Activated CD4-positive, alpha-beta T cell treated with anti-CD3 and anti-CD28 coated beads, Interleukin-2, amount 50 U/mL, for 1 hour (primary cell): ENCODE measurements at places on chromosomes 13 and 19.

DNA sequence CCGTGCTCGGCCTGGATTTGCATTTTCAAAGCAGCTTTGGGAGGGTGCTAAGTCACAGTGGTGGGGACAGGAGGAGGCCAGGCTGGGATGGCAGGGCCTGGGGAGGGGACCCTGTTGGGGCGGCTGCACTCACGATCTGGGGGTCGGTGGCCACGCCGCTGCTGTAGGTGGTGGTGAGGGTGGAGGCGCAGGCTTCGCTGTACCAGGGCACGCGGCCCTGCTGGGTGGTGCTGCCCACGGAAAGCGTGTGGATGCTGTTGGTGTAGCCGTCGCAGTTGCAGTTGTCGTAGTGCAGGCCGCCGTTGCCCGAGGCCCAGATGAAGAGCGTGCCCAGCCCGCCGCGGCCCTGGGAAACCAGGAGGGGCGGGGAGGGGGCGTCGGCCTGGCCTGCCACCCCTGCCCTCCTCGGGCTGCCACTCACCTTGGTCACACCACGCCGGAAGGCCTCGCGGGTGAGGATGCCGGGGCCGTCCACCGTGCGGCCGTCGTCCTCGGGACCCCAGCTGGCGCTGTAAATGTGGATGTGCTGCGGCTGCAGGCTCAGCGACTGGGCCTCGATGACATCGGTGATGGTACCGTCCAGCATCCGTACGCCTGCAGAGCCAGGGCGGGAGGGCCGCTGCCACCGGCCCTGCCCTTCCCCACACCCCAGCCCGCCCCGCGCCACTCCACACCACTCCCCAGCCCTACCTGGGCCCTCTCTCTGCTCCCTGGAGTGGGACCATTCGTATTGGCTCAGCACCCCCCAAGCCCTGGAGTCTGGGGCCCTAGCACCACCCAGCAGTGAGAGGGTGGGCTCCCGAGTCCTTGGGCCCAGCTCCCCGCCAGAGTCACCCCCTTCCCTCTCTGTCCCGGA is 3.2 kb downstream of the PCSK4 start:
- no peak for DNase-seq

DNA sequence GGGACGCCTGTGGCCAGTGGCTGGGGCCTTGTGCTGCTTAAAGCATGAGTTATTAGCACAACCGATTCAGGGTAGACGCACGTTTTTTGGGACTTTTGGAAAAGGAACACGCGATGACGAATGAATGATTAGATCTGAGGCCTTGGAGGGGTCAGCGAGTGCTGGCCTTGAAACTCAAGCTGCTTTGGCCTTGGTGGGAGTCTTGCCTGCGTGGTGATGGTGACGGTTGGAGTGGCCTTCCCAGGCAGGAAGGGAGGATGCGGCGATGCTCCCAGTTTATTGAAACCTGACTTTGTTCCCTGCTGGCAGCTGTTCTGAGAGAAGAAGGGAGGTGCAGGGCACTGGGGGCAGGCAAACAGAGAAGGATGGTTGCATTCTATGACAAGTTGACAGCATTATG is 63.1 kb upstream of the RNF113B start:
- DNase-seq, result no peak

DNA sequence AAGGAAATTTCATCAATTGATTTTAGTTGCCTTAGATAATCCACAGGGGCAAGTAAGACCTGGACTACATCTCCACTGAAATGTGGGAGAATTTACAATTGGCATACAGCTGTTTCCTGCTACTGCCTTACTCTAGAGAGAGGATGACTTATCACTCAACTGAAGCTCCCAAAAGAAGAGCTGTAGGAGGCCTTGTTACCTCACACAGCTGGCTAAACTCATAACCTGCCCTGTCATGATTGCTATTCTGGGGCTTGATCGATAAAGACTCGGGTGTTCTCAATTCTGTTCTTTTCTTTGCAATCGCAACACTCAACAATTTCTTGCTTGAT is 1396.4 kb downstream of the EFNB2 start:
- DNase-seq, result no peak

GRCh38 chr13:99030326-99030725 is 52.5 kb upstream of the DOCK9 start:
- DNase-seq, result no peak

DNA sequence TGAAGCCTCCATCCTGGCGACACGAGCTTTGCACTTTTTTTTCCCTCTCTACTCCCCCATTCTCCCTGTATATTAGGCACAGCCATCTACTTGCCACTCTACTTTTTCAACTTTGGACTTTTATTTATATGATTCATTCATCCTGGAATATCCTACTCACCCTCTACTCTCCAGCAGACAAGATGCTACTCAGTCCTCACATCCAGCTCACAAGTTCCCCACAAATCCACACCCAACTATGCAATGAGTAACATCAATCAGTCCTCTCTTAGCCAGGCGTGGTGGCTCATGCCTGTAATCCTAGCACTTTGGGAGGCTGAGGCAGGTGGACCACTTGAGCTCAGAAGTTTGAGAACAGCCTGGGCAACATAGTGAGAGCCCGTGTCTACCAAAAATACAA is 23.9 kb upstream of the URAD start:
- no peak for DNase-seq

GRCh38 chr13:50197705-50198104 is 182.5 kb downstream of the KCNRG start:
- DNase-seq, result no peak

- no peak for DNase-seq
Measured at GRCh38 chr13:99417201-99418102, 83.8 kb upstream of the TM9SF2 start.

DNA sequence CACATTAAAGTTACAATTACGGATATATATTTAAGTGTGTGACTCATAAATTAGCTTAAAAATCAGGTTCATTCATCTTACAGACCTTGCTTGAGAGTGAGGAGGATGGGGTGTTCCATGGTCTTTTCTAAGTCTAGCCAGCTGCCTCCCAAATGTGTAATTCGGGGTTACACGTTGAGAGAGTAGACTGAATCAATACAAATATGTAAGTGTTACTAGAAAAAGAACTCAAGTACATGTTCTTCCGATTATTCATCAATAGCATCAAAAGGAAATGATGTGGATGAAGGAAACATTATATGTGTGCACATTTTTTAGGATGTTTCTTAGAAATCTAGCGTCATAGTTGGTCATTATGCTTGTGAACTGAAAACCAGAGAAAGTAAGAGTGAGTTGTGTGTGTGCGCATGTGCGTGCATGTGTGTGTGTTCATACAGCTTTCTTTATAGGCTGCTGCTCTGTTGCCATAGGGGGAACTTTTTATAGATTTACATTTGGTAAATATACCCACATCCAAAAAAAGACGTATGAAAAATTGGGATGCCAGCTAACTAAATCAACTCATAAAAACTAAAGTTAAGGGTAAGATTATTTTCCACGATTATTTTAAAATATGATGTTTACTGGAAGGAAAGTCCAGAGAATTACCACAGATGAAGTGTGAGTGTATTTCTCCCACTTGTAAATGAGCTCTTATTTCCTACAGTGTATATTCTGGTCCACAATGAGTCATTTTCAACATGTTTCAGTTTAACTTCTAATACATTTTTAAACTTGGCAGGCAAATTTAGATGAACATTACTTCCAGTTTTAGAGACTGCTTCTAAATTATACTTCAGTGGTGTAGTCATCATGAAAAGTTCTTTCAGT is 82.4 kb downstream of the PIBF1 start:
- no peak for DNase-seq

GRCh38 chr19:710767-711166 is 2.0 kb downstream of the PALM start:
- no peak for DNase-seq

GRCh38 chr19:38425810-38426466 is at the start of gene RASGRP4:
Gene RASGRP4 (minus strand): TSS chr19:38426219. CDS start chr19:38426091, 128 bp downstream.
- DNase-seq, result no peak

- no peak for DNase-seq
Measured at GRCh38 chr19:44553478-44554171, 24.1 kb upstream of the CEACAM20 start.

DNA sequence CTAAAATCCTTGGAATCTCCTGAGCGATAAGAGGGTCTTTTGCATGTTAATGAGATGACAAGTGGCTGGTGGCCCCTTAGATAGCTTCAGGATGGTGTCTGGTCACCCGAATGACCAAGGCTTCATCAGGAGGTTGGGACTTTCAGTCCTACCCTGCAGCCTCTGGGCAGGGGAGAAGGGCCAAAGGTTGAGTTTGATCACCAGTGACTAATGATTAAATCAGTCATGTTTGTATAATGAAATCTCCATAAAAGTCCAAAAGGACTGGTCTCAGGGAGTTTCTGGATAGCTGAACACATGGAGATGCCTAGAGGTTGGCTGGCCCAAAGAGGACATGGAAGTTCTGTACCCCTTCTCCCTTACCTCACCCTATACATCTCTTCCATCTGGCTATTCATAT is 316.2 kb downstream of the MTUS2 start:
- DNase-seq, result no peak

GRCh38 chr19:5214902-5215301 is 125.7 kb downstream of the PTPRS start:
- DNase-seq, result no peak

DNA sequence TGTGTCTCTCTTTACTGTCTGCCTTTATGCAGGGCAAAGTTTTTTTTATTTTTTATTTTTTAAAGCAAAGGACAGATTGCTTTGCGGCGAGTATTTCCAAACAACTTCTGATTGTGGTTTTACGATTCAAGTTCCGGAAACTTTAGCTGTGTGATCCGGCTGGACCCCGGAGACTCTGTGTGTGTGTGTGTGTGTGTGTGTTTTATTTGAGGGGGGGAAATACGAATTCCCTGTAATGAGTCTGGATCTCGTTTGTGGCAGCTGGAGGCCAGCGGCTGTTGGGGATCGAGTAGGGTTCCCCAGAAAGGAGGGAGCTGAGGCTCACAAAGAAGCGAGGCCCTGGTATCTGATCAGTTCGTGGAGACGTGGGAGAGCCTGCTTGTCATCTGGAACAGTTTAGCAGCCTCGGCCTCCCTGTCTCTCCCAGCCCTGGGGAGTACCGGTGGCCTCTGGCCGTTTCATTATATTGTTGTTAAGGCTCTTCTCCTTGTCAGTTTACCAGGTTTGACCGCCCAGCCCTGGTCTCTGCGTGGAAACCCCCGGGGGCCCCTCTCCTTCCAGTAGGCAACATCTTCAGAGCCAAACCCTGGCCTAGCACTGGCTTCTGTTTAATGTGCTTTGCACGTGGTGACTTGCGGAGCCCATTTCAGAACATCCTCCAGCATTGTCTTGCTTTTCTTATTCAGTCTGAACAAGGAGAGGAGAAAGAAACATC is 1.3 kb downstream of the FARP1 start:
- no peak for DNase-seq

DNA sequence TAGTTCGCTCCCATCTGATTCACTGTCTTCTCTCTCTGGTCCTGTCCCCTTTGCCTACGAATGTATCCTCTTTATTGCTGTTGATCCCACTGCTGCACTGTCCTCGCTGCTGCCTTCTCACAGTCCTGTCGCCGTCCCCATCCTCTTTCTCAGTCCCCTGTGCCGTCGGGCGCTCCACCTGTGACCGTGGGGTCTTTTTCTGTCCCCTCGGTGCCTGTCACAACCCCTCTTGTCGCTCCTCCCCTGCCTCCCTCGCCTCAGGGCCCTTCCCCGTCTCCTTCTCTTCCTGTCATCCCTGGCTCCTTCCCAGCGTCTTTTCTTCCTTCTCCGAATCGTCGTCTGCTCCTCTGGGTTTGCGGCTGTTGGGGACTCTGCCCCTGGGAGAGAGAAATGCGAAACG is 32.3 kb downstream of the SYT3 start:
- DNase-seq, result no peak

DNA sequence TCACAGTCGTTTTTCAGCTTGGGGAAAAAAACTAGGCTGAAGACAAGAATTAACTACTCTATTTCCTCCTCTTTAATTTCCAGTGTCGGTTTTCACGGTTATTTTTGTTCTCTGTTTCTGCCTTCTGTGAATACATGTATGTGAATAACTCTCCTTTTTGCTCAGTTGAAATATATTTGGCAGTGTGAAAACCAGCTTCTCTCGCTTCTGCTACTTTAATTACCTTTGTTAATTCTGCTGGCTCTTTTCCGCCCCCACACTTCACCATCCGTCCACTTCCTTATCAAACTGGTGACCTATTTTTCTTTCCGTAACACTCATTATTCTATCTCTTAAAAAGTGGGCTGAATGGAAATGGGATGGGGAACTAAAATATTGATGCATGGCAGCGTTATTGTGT is 126.4 kb downstream of the POU4F1 start:
- DNase-seq, result no peak

- no peak for DNase-seq
Measured at GRCh38 chr13:37886879-37887278, 17.3 kb upstream of the TRPC4 start.

DNA sequence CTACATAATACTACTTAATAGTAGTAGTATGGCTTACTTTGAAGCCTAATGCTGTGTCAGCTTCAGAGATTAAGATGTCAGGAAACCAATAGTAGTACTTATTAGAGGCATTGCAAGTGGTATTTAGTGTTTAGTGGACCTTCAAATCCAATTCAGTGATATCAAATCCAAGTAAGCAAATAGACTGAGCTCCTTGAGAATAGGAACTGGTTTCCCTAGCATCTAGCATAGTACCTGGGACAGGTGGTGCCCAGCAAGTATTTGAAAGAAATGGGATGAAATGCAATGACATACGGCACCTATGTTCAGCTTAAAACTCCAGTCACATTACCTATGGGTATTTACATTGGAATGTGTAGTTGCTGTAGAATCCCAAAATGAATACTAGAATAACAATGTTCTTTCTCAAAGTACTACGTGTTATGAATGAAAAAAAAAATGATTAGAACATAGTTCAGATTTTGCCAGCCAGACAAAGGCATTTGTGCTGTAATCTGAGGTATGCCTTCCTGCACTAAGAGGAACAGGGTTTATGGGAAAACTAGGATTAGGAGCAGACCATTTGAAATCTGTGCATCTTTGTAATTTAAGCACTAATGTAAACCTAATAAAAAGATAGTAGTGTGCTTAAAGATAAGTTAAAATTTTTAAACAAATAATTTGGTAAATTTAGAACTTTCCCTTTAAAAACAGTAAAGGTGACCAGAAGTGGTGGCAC is 17.1 kb downstream of the LSM14A start:
- no peak for DNase-seq

GRCh38 chr13:20714563-20715329 is 11.2 kb downstream of the IL17D start:
- no peak for DNase-seq

DNA sequence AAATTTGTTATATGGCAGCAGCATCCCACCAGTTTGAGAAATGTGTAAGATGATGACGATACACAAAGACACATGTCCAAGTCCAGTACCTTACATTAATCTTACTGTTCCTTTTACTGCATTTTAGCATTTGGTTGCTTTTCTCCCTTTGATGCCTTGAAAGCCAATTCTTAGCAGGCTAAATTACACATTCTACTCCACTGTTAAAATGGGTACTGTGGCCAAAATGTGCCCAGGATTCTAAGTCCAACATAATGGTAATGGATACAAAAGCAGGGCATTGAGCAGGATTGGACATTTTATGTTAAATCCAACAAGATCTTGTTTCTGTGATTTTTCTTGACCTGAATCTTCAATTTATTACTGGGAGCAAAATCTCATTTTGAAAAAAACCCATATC is 52.8 kb upstream of the RAP2A start:
- DNase-seq, result no peak
